H9 (cell line): ENCODE measurements at places on chromosomes 4 and X.
A peak's percentile ranks its signal among the peaks of the same experiment; 100 is the strongest.

GRCh38 chr4:26281881-26282280, 38.9 kb upstream of the RBPJ start:
- DNase-seq, result no peak

- no peak for DNase-seq
Measured at GRCh38 chr4:7984286-7984925, 44.7 kb upstream of the AFAP1 start.

DNA sequence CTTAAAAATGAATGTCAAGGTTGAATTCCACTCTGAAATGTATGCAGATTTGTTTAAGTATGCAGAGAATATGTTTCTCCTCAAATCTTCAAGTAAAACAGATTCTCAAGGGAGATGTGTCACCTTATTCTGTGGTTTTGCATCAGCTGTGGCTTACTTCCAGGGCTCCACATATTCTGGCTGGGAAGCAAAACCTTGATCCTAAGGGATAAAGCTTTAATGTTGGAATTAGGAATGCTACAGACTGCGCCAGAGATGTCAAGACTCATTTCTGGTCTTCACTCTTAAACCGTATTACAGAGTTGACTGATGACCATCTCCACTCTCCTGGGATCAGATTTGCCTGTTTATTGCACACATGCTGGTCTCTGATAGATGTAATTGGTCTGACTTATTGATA, 143.9 kb upstream of the DIPK2B start:
- no peak for DNase-seq

DNA sequence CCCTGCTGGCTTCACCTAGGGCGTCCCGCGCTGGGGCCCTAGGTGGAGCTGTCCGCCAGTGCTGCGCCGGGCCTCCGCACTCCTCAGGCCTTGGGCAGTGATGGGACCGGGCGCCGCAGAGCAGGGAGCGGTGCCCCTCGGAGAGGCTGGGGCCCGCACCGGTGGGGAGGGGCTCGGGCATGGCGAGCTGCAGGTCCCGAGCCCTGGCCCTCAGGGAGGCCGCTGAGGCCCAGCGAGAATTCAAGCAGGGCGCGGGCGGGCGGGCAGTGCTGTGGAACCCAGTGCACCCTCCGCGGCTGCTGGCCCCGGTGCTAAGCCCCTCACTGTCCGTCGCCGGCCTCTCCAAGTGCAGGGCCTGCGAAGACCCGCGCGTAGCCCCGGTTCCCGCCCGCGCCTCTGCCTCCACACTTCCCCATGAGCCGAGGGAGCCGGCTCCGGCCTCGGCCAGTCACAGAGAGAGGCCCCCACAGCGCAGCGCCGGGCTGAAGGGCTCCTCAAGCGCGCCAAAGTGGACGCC, 565.1 kb upstream of the NDST4 start:
- DNase-seq, result peak; percentile 29

- no peak for DNase-seq
Measured at GRCh38 chrX:94515009-94515408, 841.0 kb downstream of the FAM133A start.

DNA sequence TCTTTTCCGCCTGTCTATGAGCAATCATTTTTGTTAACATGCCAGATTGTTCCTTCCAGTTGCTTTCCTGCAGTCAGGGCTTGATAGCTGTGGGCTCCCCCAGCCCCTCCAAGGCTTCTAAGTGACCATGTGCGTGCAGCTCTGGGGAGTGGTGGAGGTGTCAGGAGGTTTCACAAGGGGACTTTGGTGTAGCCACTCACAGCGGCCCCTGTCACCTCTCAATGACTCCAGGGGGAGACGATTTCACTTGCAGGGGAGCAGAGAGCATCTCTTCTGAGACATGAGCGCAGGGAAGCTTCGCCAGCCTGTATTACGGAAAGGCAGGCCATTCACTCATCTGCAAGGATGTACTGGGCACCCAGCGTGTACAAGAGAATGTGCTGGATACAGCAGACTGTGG, 3.1 kb upstream of the GPR78 start:
- no peak for DNase-seq

GRCh38 chr4:61204353-61205060, 4.4 kb downstream of the ADGRL3 start:
- DNase-seq, result no peak

DNA sequence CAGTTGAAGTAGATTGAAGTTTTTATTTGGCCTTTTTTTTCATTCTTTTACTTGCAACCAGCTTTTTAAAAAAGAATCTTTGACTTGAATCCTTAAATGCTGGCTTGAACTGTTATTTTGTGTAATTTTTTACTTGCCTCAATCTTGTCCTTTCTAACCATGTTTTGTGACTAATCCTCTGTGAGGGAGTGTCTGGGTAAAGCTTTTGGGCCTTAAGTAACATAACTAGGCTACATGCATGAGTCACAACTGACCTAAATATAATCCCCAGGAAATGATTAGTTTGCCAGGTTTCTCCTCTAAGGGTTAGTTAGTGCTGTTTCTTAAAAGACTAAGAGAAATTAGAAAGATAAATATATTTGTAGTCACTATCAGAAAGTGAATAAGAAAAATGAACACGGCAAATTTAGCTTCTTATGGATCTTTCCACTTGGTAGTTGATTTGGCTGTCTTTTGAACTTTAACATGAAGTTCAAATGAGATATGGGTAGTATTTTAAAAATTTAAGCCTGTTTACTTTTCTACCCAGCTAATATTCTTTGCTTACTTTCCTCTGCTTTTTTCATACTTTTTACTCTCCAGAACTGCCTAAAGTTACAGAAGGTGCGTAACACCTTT, 13.0 kb downstream of the EXOC1 start:
- no peak for DNase-seq
